ENCODE measurements at places on chromosomes 1 and 21.

GRCh38 chr1:56063461-56063860 is 515.9 kb downstream of the PLPP3 start:
- no peak for DNase-seq

GRCh38 chr1:56017336-56017735 is 562.0 kb downstream of the PLPP3 start:
- DNase-seq: no peak

DNA sequence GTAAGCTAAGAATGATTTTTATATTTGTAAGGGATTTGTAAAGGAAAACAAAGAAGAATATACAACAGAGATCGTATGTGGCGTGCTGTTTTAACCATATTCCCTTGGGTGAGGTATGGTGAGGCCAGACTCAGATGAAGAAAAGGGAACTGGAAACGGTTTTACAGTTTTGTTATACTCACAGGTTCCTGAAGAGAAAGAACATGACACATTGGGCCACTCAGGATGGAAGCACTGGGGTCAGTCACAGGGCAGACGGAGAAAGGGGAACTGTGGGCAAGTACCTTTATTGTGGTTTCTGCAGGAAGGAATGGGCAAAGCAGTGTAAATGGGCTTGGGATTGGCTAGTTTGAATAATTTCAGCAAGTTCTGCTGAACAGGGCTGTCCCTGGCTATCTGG is 177.4 kb downstream of the LBR start:
- no peak for DNase-seq

- no peak for DNase-seq
Observed at GRCh38 chr21:46268371-46268770, 17.0 kb downstream of the MCM3AP start.

DNA sequence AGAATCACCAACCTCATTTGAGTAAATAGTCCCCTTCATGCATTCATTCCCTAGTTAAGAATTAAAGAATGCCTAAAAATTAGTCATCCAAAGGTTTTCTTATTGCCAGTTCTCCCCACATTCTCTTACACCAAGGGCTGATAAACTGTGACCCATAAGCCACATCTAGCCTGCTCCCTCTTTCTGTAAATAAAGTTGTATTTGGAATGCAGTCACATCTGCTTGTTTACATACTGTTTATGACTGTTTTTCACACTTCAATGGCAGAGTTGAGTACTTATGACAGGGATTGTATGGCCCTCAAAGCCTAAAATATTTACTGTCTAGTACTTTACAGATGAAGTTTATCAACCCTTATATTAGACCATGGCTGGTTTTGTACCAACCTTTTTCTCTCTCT is 16.1 kb upstream of the DYRK1A start:
- no peak for DNase-seq

- no peak for DNase-seq
Observed at GRCh38 chr1:207217778-207218511, 103.5 kb upstream of the CD55 start.
